ENCODE measurements at places on chromosomes 11 and 22. TPM values are rescaled to one million over a fixed set of nuclear protein-coding genes. Genes with fewer than 3 reads are reported as not detected.
A peak's percentile ranks its signal among the peaks of the same experiment; 100 is the strongest.

DNA sequence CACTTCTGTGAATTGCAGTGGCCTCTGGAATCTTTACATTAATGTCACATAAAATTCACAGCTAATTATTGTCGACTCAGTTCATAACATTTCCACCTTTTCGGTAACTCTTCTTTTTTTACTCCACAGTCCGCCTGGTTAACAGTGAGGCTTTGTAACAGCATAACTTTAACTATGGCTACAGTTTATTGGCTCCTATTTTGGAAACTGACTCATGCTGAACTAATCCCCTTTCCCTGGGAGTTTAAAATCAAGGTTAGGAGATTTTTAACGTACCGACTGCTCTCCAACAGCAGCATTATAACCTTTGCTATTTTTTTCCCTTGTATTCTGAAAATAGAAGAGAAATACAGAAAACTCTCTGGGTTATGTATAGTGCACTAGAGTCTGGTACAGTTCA, 3.2 kb upstream of the POGLUT3 start:
- no peak for DNase-seq

- peak; percentile 40 for DNase-seq
Measured at GRCh38 chr11:94806014-94806413, 37.9 kb downstream of the AMOTL1 start.

DNA sequence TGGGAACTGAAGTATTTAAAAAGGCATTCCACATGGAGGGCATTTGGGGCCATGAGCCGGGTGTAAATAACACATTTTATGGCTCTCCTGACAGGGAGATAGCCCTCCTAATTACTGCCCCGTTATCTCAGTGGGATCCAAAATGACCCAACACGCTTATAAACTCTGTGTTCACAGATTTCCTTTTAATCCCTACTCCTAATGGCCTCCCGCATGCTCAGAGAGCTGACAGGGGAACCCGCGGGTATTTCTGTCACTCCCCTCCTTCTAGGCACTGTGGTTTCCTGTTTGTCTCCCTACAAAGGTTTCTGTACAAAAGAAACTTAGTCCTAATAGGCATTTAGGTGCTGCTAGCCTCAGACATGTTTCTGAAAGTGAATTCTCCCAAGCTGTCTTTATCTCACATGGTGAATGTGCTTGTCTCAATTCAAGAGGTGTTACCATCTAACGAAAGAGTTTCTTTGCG, 202.8 kb upstream of the SEZ6L start:
- DNase-seq: no peak

GRCh38 chr11:69670158-69670845, 4.9 kb downstream of the LTO1 start:
- peak; percentile 89 for DNase-seq

DNA sequence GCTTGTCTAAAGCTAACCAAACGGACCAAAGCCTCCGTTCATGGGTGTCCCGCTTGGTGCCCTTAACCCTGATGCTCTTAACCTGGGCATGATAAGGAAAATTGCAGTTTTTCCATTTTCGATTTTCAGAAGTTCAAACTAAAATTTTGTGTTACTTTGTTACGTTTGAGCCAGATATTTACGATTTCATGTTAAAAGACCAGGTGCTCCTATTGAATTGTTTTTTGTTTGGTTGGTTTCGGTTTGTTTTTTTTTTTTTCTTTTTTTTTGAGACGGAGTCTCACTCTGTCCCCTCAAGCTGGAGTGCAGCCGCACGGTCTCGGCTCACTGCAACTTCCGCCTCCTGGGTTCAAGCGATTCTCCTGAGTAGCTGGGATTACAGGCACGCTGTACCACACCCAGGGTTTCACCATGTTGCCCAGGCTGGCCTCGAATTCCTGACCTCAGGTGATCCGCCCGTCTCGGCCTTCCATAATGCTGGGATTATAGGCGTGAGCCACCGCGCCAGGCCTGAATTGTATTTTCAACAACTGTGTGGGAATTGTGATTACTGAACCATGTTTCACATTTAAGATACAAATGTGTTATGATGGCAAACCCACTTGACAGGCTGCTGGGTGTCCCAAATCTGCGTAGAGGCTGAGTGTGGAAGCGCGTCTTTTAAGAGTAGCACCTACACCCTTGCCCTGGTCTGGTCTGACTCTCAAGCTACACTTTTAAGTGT, 864 bp upstream of the USP28 start:
- DNase-seq: no peak

DNA sequence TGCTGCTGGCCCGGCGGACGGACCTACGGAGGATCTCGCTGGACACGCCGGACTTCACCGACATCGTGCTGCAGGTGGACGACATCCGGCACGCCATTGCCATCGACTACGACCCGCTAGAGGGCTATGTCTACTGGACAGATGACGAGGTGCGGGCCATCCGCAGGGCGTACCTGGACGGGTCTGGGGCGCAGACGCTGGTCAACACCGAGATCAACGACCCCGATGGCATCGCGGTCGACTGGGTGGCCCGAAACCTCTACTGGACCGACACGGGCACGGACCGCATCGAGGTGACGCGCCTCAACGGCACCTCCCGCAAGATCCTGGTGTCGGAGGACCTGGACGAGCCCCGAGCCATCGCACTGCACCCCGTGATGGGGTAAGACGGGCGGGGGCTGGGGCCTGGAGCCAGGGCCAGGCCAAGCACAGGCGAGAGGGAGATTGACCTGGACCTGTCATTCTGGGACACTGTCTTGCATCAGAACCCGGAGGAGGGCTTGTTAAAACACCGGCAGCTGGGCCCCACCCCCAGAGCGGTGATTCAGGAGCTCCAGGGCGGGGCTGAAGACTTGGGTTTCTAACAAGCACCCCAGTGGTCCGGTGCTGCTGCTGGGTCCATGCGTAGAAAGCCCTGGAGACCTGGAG, 74.1 kb downstream of the LRP5 start:
- DNase-seq: no peak

- DNase-seq: peak; percentile 48
Measured at GRCh38 chr22:18057568-18058209, 20.1 kb upstream of the PEX26 start.

- no peak for DNase-seq
Measured at GRCh38 chr11:131811383-131811782, 441.0 kb downstream of the NTM start.

- peak; percentile 57 for DNase-seq
Measured at GRCh38 chr11:65613091-65613928, 711 bp downstream of the MAP3K11 start.

DNA sequence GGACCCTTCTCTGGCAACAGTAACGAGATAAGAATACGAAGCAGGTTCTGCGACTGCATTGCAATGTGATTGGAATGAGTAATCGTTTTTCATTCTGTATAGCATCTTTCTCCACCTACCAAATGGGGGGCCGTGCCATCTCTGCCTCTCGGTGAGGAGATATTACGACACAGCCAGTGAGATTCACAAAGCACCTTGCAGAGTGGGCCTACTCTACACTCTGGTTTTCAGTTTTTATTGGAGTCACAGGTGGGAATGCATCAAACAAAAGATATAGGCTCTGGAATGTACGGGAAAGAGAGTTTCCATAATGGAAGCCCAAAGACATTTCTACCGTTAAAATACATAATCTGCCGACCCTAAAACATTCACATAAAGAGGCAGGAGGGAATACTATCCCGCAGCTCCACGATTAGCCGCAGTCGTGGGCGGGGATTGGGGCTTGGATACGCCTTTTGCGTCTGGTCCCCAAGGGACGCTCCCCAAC, 423 bp upstream of the RTN3 start:
- no peak for DNase-seq

GRCh38 chr22:41564563-41564962, 3.8 kb downstream of the CSDC2 start:
- DNase-seq: no peak

DNA sequence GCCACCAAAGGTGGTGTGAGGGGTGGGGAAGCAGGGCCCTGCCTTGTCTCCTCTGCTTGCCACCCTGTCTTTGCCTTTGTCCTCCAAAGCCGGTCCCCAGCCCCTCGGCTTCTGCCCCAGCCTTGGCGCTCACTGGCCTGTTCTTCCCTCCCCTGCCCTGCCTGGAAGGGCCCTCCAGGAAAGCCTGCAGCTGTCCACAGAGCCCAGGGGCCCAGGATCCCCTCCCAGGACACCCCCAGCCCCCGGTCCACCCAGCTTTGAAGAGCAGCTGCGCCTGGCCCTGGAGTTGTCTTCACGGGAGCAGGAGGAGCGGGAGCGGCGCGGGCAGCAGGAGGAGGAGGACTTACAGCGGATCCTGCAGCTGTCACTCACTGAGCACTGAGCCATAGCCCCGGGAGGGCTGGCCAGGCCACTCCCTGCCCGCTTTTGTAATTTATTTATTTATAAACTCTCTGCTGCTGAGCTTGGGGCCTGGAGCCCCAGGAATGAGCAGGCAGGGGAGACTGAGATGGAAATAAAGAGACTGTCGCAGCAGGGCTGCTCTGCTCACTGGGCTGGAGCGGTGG, 1.3 kb upstream of the SSH3 start:
- peak; percentile 76 for DNase-seq

GRCh38 chr11:95688501-95689222, 100.9 kb downstream of the FAM76B start:
- no peak for DNase-seq

DNA sequence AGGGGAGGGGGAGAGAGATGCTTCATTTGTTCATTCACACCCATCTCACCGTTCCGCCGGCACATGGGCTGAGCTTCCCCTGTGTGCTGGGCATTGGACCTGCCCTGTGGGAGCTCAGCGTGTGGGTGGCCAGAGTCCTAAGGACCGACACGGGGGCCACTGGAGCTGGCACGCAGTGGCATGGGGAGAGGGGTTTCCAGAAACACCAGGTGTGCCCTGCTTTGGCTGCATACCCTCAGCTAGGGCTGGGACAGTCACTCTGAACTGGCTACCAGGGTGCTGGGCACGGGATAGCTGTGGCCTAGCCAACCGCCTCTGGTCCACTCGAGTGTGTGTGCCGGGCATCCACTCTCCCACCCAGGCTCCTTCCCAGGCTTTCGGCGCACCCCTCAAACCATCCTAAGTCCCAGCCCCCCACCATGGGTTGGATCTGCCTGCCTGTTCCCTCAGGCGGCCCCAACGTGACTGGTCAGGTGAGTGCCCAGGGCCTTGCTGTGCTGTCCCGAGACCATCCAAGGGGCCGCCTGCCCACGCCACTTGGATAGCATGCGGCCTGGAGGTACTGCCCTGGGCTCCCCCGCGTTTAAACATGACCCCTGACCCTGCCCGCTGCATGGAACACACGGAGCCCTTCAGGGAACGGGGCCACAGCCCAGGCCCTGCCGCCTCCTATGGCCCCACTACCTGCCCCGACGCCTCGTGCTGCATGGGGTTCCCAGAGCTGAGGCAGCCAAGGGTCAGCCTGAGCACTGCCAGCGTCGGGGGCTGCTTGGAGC, 51.6 kb upstream of the LINC01488 start:
- DNase-seq: peak; percentile 13

DNA sequence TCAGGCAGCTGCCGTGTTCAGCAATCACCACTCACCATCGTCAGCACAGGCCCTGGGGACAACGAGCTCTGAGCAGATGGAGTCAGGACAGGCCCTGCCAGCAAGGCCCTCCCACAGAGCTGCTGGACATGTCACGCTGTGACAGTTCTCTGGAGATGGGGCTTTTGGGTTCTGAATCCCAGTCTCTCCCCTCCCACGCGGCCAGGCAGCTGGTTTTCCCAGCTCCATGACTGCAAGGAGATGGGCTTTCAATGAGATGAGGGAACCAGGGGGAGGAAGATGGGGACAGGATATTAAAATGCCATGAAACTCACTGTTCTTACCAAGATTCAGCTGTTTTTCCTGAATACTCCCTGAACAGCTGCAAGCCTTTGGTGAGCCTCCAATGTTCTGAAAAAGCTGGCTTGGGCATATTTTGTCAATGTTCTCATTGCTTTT, 305.9 kb downstream of the BRD1 start:
- DNase-seq: no peak

DNA sequence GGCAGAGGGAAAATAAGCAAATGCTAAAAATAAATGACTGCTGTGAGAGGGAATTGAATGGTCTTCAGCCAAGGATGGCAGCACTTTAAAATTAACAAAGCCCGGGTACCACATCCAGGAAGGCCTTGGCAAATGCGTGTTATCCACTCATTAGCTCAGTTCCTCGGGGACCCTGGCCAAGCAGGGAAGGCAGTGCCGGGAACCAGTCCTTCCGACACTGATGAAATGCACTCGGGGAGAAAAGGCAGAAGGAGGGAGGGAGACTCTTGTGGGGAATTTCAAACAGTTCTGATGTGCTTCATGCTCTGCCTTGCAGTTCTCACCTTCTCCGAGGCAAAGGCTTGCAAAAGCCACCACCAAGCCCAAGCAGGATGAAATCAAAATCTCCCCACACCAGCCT, 38.3 kb downstream of the CLPB start:
- DNase-seq: no peak

- no peak for DNase-seq
Measured at GRCh38 chr22:17086296-17086695, 1.5 kb downstream of the IL17RA start.

DNA sequence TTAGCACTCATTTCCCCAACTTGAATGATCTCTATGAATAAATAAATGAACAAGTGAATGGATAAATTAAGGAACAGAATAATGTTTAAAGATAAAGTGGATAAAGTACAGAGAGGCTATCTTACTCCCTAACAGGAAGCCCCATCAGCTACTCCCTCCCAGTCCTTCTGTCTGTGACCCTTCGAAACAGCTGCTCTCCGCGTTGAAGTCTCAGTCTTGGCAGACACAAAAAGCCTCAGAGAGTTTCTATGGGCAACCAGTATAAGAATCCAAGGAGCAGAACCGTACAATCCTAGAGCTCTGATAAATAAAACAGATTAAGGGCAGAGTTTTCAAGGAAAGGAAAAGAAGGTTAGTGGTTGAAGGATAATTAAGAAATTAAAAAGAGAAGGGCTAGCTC, 35.0 kb downstream of the GUCY1A2 start:
- DNase-seq: no peak

- no peak for DNase-seq
Measured at GRCh38 chr11:114130115-114130576, 70.6 kb downstream of the ZBTB16 start.

Gene RCOR2
- total RNA-seq: 14.5 TPM

Gene TRIM34
- total RNA-seq: 1.6 TPM

Gene OMP
- not detected for total RNA-seq

Gene CRYBB1
- total RNA-seq: 0.64 TPM

Gene IGSF9B
- total RNA-seq: 34.5 TPM

Gene VSIG10L2
- total RNA-seq: not detected

Gene INS
- total RNA-seq: not detected

Gene CACNA1I
- total RNA-seq: not detected
